ENCODE measurements at places on chromosomes 5 and 9.
A peak's percentile ranks its signal among the peaks of the same experiment; 100 is the strongest.

GRCh38 chr5:140251527-140251973, 51.4 kb downstream of the PFDN1 start:
- no peak for DNase-seq

GRCh38 chr5:18240971-18241370, 606.7 kb downstream of the TAF11L14 start:
- DNase-seq: no peak

- no peak for DNase-seq
Observed at GRCh38 chr5:118405650-118406061, 582.7 kb downstream of the DTWD2 start.

DNA sequence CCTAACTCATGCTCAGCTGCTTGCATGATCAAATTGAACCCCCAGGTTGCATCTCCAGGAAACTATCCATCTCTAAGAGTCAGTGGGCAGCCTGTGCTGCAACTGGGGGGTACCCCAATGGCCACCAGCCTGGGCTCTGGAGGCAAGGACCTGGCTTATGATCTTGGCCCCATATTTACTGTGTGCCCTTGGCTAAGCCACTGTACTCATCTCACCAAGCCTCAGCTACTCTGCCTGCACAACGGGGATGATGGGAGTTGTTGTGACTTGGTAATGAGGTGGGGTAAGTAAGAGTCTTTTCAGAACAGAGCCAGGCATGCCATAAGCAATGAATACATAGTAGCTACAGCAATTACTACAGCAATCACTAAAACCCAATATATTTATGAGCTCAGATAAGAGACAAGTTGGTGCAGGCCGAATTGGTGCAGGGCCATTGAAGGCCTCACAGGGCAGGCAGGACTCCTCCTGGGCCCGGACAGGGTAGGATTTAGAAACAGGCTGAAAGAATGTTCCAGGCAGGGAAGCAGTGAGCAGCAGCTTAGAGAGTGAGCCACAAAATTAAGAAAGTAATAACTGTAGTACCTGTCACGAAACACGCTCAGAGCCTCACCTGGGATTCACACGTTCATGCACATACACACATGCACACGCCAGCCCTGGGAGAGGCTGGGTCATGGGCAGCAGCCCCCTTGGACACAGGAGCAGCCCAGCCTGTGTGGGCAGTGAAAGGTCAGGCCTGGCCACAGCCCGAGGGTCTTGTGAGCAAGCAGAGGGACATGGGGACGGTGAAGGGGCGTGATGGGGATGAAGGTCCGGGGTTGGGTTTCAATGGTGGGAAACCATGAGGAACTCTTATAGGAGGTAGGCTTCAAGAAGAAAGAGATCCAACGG, 74.1 kb downstream of the PAX5 start:
- no peak for DNase-seq

DNA sequence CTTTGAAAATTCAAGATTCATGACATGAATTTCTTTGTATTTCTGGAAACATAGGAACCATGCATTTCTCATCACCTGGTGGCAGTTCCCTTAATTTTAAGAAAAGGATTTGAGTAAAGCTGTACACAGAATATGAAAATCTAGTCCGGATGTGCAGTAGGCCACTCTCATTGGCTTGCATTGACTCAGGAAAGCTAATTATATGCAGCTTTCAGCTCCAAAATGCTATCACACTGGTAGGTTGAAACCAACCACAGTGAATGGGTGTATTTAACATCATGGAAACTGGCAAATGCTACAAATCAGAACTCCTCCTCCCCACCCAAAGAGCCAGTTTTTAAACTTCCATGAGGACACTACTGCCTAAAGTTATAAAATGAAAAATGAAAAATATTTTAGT, 161.6 kb upstream of the FBXL17 start:
- no peak for DNase-seq

DNA sequence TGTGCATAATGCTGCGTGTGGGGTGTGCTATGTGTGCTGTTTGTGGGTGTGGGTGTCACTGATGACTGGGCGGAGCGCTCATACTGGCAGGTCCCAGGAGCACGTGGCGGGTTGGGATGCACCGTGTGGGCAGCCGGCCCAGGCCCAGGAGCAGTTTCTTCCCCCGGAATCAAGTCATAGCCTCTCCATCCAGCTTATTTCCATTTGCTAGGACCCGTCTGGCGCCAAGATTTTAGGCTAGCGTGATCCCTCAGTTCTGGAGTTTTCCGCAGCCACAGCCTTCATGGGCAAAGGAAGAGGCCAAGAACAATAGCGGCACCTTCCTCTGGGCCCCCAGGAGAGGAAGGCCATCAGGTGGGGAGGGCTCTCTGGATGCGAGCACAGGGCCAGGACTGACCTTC, 43.3 kb upstream of the NEURL1B start:
- no peak for DNase-seq

- DNase-seq: no peak
Observed at GRCh38 chr5:10702911-10703491, 58.0 kb downstream of the DAP start.

- DNase-seq: no peak
Observed at GRCh38 chr5:142428036-142428772, 103.4 kb upstream of the SPRY4 start.

GRCh38 chr5:36311956-36312355, 10.3 kb upstream of the RANBP3L start:
- no peak for DNase-seq

GRCh38 chr9:129495620-129496472, 125.1 kb downstream of the C9orf50 start:
- DNase-seq: peak; percentile 87

- no peak for DNase-seq
Observed at GRCh38 chr5:6395102-6395445, 16.7 kb upstream of the MED10 start.

- no peak for DNase-seq
Observed at GRCh38 chr5:31066655-31067328, 126.7 kb upstream of the CDH6 start.

- no peak for DNase-seq
Observed at GRCh38 chr9:110103257-110103656, 104.7 kb downstream of the C9orf152 start.

DNA sequence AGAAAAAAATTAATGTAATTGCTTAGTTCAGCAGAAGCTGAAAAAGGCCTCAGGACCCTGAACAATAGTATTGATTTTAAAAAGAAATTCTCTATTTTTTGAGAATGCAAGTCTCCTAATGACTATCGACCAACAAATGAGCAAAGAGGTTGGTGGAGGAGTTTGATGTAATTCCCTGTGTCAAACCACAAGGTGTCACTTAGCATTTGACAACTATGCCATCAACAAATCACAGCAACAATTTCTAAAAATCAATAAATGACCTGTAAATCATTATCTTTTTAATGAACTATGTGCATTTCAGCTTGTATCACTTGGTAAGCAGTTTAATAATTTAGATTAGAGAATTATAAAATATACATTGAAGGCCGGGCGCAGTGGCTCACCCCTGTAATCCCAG, 133.7 kb downstream of the PRELID2 start:
- DNase-seq: no peak

DNA sequence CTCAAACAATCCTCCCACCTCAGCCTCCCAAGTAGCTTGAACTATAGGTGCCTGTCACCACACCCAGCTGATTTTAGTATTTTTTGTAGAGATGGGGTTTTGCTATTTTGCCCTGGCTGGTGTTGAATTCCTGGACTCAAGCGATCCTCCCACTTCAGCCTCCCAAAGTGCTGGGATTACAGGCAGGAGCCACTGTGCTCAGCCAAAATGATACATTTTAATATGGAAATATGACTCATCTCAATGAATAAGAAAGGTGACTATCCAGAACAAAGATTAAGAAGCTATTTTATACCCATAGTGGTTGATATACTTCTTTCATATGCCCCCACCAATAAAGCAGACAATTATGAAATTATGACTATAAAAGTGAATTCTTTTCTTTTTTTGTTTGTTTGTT, 166.2 kb downstream of the NFIB start:
- DNase-seq: no peak

DNA sequence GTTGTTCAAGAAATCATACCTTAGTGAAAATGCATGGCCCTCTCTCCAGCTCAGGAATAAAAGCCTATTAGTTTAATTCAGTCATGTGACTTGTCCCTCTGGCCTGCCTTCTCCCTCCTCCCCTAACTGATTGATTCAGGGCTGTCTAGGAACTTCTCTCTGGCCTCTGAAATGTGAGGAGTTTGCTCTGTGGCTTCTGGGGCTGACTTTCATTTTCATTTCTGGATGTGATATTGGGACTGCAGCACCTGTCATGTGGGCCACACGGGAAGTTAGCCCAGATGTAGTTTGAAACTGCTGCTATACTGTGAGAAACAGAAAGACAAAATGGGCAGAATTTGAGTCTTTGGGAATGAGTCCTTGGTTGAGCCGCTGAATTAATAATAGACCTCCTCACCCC, 44.8 kb downstream of the PARP8 start:
- peak; percentile 15 for DNase-seq

DNA sequence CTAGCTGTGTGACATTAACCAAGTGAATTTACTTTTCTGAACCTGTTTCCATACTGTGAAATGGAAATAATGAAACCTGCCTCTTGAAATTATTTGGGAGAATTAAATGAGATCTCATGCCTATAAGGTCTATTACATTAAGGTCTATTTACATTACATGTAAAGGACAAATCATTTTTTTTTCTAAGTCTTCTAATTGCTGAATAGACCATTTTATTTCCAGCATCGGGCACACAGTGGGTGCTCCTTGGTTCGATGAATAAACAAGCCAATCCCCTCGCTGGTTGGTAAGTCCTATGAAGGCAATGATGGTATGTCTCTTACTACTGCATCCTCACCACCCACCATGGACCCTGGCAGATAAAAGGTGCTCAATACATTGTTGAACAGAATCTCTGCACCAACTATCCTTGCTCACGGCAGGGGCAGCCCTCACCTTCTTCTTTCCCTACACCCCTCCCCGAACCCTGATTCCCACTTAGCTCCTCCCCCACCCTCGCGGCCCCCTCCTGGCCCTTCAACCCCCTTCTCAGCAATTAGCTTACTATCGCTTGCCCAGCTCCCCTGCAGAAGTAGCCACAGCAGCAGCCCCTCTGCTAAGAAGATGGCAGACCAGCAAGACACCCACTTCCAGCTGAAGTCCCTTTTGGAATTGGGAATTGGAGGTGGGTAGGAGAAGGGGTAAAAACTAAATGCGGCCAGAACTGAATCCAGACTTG, 3.0 kb downstream of the PCDH1 start:
- no peak for DNase-seq

DNA sequence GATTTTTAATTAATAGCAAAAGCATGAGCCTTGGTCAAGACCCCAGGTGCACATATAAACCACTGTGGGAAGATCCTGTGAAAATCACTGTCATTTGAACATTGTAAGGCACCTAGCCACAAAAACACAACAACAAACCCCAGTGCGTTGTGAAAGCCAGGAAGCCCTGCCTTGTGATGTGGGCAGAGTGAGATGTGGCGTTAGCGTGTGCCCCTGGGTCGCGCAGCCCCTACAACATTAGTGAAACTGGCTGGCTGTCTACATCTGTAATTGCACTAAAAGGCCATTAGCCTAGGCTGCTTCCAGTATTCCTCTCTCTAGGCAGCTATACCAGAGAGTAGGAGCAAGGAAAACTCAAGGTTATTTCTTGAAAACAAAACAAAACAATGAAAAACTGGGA, 21.1 kb upstream of the PDZD2 start:
- no peak for DNase-seq

DNA sequence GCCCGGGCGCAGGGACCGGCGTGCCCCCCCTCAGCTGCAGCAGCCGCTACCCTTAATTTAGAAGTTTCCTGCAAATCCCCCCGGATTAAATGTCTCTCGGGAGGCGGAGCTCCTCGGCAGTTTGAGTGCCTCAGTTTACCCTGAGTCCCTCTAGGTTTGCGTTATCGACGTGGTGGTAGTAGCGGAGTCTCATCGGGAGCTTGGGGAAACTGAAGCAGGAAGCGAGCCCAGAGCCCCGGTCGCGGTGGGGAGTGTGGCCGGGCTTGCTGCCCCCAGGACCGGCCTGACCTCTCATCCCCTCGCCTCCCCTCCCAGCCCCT, 529 bp upstream of the TPM2 start:
- no peak for DNase-seq

DNA sequence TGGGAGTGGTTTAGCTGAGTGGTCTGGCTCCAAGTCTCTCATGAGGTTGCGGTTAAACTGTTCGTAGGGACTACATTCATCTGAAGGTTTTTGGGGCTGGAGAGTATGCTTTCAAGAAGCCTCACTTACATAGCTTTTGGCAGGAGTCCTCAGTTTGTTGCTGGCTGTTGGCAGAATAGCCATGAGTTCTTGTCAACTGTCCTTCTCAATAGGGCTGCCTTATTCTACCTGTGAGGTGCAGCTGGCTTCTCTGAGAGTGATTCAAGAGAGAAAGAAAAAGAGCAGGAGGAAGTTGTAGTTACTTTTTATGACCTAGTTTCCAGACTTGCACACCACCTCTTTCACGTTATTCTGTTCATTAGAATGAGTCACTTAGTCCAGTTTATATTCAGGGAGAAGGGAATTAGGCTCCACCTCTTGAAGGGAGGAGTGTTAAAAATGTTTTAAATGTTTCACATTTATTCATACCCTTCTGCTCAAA, 33.2 kb downstream of the YTHDC2 start:
- DNase-seq: no peak

DNA sequence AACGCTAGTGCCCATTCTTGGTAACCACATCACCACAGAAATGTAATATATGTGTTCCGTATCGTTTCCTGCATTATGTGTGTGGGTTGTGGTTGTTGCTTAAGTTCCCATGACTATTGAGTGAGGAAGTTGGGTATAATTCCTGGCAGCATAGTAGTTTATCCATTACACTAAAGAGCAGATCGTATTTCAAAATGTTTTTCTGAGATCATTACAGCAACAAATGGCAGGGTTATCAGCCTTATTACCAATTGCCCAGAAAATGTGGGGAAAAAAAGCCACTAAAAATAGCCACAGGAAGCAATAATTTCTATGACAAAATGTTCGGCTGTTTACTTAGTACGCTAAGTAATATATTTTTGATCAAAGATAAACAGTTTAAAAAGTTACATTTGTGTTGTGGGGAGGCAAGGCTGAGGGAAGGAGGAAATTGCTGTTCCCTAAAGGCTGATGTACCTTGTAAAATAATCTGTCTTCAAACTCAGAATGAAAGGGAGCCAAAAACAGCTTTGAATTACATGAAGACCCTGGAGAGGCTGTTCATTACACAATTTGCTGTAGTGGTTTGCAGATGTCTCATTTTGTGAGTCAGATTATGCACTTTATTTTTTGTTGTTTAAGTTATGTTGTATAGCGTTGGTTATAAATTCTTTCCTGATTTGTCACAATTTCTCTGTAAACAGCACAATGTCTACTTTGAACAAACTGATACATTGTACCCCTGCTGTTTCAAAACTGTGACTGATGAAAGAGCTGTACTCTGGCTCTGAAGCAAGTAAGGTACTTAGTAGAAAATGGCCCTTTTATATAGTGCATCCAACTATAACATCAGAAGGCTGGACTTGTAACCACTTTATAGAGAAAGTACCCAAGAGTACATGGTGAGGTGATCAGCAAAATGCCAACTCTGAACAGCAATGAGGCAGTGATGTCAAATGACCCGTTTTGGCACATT, 1028.5 kb downstream of the NR2F1-AS1 start:
- no peak for DNase-seq

Data from GM13976 (cell line).